GM12878 (cell line): ENCODE measurements at places on chromosomes 3 and 15.

- DNase-seq = no peak
These were observed 62.1 kb downstream of the NR2F2 start for GRCh38 chr15:96392380-96393208.

DNA sequence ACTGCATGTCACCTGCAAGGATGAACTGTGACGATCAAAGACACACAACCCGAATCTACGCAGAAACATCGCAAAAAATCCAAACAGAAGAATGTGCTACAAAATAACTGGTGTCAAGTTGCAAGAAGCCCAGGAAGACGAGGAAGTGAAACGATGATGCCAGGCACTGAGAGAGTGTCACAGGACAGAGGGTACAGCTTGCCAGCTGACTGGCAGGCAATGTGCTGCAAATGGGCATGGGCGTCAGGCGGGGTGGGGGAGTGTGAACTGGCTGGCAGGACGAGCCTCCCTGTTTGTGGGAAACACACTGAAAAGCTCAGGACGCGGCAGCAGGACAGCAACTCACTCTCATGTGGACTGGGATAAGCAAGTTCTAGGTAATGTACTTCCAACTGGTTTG, 28.9 kb upstream of the OCA2 start:
- no peak for DNase-seq

GRCh38 chr3:5186858-5187155, 700 bp upstream of the EDEM1 start:
- DNase-seq = no peak

DNA sequence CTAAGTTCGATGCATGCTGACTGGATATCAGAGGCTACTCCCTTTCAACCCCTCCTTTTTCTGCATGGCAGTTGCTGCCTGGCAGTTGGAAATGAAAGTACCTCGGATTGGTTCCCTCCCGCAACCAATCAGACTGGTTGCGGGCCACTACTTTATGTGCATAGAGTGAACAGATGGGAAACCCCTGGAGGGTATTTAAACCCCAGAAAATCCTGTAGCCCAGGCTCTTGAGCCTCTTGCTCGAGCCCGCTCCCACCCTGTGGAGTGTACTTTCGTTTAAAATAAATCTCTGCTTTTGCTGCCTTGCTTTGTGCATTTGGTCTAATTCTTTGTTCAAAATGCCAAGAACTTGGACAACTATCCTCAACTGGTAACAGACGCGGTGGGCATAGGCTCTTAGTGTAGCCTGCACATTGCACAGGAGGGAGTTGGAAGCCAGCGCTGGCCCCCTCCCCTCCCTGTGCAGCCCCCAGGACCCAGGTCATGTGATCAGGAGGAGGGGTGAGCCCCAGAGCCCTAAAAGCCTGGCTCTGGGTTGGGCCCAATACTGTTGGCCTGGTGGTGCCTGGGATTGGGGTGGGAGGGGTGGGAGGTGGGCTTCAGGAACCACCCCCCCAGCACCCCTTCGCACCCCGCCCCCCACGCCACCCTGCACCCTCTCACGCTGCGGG, 26.8 kb downstream of the RHCG start:
- DNase-seq = no peak
